ENCODE measurements at places on chromosomes 5 and 9.
A peak's percentile ranks its signal among the peaks of the same experiment; 100 is the strongest.

DNA sequence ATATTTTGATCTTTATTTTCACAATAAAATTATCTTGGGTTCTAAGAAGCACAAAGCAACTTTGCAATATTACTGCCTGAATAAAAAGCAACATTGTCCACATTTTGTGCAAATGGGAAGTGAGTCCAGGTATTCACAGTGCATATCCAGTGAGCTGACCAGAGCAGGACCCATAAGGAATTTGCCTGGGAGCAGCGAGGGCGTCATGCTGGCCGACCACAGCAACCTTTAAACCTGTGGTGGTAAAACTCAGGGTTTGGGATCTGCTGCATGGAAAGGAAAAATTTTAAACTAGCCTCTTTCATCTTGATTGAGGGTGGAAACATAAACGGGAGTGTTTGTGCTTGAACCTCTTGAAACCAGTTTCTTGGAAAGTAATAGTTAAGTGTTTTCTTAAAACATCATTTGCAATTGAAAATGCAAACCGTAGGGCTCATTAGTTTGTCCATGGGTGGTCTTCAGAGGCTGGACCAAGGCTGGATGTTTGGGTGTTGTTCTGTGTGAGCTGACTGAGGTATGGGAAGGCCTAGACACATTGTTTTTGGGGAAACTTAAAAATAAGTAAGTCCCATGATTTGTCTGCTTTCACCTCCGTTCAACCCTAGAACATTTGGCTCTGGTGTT is 85.0 kb upstream of the ANKH start:
- DNase-seq = no peak

DNA sequence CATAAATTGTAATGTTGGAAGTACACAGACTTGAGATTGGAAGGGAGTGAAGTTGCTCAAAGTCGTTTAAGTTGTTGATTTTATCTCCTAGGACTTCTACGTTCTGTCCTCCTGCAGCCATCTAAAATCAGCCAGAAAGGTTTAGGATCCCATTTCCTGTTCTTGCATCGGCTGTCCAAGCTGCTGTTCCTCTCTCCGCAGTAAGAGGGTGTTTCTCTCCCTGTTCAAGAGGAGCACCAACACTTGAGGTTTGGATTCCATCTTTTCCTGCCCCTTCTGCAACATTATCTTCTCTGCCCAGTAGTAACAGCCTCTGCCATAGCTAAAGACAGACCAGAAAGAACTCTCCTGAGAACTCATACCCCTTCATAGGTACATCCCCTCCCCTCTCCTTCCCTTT is 373.4 kb downstream of the GADD45G start:
- no peak for DNase-seq

DNA sequence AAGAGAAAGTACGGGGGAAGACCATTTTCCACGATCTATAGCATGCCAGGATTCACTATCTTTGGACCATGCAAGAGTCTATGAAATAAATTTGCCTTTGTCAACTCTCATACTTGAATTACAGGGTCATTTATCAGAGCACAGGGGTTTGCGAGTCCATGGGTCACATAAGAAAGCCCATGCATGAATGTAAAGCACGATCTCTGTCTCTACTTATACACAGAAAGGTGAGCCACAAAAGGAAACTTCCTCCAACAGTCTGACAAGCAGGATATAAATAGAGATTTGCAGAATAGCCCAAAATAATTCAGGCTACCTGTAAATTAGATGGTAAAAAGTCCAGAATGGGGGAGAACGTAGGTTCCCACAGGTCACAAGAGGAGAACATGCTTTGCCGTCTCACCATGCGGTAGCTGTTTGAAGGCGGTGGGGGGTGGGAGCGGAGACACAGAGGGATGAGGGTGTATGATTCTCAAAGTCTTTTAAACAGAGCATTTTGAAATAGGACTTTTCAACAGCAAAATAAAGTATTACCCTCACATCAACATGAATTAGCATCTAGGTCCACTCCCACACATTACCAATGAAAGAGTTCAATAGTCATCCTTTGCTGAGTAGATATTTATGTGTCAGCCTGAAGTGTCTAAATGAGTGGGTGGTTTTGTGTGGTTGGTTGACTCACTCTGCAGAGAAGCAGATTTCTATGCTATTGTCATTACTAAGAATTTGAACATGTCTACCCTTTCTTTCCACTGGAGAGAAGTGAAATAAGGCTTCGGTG is 279.7 kb downstream of the EBF1 start:
- peak; percentile 3 for DNase-seq

DNA sequence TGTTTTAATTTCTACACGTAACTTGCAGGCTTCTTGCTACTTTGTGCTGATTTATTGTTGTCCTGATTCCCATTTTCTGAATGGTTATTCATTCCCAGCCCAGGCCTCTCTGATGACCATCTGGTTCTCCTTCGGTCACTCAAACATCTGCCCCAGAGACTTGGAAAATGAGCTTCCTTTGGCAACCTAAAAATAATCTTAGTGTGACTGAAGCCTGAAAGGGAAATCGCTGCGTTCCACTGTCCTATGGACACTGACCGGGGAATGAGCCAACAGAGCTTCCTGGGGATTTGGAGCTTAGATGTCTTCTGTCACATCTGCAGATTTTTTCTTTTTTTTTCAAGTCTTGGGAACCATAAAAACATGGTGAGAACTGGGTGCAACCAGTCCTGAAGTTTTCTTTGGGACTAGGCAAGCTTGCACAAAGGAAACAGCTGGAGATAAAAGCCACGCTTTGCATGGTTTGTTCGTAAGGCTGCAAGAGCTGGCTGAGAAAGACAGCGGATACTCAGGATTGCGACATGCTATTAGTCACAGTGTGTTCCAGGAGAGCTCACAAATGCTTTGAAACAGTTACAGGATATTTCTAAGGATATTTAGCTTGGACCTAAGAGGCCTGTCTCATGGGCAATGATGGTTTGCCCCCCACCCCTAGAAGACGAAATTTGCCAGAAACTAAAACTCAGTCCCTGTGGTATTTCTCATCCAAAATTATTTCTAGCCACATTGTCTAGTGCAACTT is 146.2 kb downstream of the GOLPH3 start:
- DNase-seq = no peak

GRCh38 chr9:69340631-69341030 is 15.6 kb downstream of the ENTREP1 start:
- DNase-seq = no peak

DNA sequence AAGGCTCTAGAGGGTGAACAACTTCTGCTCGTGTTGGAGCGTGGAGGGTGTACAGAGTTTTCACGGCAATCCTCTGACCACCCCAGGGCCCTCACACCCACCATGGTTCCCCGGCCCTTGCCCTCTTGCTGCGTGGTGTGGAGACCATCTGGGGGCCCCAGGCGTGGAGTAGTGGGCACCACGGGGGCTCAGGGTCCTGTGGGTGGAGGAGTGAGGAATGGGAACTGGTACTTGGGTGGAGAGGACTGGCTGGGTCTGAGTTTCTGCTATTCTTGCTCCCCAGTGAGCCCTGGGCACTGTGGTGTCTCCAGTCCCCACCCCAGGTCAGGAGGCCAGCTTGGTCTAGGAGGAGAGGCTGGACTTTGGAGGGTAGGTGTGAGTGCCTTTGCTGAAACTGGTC is 21.9 kb upstream of the TRIM52 start:
- peak; percentile 23 for DNase-seq

DNA sequence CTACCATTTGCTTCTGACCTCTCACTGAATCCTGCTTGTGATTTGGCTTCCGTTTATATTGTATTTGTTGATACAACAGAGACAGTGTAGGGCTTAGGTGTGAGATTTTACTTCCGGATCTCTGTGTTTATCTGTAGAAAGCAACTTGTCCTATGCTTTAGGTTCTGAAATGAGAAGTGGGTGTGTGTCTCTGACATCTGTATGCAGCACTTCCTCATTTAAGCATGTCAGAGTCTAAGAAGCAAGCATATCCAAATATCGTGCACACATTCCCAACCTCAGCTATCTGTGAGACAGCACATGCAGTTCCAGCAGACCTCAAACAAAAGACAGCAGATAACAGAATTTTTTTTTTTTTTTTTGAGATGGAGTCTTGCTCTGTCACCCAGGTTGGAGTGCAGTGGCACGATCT is 16.3 kb downstream of the KLF9 start:
- DNase-seq = no peak

GRCh38 chr9:115046199-115046598 is 71.8 kb downstream of the TNC start:
- DNase-seq = no peak

DNA sequence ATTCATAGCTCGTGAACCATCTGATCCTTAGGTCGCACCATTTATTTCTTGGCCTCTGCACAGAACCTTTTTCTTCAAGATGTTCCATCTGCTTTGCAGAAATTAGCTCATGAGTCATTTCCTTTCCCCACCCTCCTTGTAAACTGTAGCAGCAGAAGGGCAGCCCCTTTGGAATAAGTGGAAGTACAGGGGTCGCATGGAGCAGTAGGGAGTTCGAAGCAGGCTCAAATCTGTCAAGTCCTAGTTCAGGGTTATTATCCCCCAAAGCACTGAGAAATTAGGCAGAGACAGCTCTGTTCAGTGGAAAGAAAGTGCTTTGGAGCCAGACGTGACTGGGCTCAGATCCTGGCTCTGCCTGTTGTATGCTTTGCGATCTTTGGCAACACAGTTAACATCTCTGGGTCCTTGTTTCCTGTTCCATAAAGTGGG is 84.2 kb downstream of the SGCD start:
- no peak for DNase-seq

DNA sequence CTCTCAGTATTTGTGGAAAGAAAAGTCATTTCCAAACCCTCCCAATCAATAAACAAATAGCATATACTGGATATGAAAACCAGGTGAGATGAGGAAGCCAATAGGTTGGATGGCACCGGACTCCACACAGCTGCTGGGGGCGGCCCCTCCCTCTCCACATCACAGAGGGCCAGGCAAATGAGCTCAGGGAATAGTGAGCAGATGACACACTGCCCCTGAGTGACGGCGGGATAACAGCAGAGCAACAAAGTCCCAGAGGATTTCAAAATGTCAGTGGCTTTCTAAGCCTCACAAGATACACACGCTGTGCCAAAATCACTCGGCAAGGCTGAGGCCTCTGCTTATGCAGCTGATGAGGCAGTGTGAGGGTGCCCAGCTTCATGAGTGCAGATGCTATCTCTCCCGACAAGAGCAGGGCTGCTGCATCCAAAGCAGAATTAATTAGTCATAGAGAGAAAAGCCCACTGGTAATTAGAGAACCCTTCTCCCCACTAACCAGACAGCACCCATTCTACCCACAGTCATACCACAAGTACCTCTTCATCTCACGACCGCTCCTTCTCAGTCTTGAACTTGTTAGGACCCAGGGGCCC is 235.0 kb upstream of the NFIL3 start:
- no peak for DNase-seq

GRCh38 chr9:135347461-135347860 is 132.1 kb upstream of the PPP1R26 start:
- no peak for DNase-seq

DNA sequence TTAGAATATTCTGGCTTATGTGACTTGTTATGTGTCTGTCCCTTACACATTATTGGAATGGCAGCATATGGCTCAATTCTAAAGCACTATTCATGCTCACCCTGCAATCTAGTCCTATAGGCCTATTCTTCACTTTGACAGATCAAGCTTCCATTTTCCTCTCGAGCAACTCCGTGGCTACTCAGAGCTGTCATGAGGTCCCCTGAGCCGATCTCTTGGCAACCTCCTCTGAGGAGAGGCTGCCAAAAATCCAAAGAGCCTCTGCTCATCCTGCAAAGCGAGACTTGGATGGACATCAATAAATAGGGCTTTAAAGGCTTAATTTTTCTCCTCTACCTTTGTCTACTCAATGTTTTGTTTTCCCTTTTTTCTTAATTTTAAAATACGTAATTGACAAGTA is 163.8 kb downstream of the GABRB2 start:
- DNase-seq = no peak

GRCh38 chr9:113468716-113469448 is 5.4 kb downstream of the RGS3 start:
- DNase-seq = no peak

- DNase-seq = no peak
These were observed 60.6 kb downstream of the DRD1 start for GRCh38 chr5:175383350-175383749.

- no peak for DNase-seq
These were observed 610.5 kb downstream of the IRX1 start for GRCh38 chr5:4206127-4206526.

- peak; percentile 36 for DNase-seq
These were observed 469 bp downstream of the AGTPBP1 start for GRCh38 chr9:85741095-85741874.

DNA sequence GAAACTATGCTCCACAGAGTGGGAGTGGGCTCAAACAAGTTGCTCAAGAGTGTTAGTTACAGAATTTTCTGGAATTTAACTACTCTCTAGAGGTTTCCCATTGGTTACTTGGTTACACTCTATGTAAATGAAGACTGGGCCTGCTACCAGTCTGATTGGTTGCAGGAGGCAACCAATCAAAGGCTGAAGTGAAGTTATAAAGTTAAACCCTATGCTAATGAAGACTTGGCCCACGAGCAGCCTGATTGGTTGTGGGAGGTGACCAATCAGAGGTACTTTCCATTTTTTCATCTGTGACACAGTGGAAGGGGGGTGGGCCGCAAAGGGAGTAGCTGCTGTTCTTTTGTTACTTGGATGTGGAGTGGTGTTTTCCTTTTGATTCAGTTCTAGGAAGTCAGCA is 69.4 kb downstream of the CACNA1B start:
- no peak for DNase-seq

DNA sequence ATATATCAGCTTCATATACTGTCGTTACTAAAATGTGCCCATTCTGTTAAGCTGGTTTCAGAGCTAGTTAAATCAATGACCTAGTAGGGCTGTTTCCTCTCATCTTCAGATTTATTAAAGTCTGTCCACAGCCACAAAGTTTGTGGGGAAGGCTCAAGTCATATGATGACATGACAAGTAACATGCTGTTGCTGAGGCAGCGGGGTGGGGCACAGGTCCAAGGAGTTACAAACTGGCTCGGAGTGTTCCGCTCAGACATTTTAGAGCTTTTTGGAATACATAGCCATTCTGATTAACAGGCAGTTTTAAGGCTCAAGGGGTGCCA is 2.7 kb upstream of the ANP32B start:
- DNase-seq = no peak

GRCh38 chr5:124658867-124659557 is 87.4 kb downstream of the ZNF608 start:
- no peak for DNase-seq

GRCh38 chr5:6686915-6687409 is 26.3 kb upstream of the TENT4A start:
- no peak for DNase-seq

GRCh38 chr5:81398741-81399140 is 4.8 kb upstream of the ACOT12 start:
- DNase-seq = no peak

GRCh38 chr9:103242025-103242424 is 246.9 kb downstream of the CYLC2 start:
- no peak for DNase-seq

GRCh38 chr5:89010512-89010911 is 127.5 kb upstream of the MEF2C start:
- DNase-seq = no peak

GRCh38 chr5:32394981-32395380 is 49.6 kb downstream of the ZFR start:
- no peak for DNase-seq

- DNase-seq = no peak
These were observed 37.2 kb upstream of the S1PR3 start for GRCh38 chr9:88954066-88954465.

- no peak for DNase-seq
These were observed 57.0 kb upstream of the ACOT12 start for GRCh38 chr5:81450940-81451339.

Measured in stimulated activated effector memory CD8-positive, alpha-beta T cell treated with anti-CD3 and anti-CD28 coated beads, Interleukin-12 subunit alpha, Interleukin-12 subunit beta, amount 100 ng/mL, for 72 hours (primary cell).